ENCODE measurements at places on chromosomes 4 and X.

DNA sequence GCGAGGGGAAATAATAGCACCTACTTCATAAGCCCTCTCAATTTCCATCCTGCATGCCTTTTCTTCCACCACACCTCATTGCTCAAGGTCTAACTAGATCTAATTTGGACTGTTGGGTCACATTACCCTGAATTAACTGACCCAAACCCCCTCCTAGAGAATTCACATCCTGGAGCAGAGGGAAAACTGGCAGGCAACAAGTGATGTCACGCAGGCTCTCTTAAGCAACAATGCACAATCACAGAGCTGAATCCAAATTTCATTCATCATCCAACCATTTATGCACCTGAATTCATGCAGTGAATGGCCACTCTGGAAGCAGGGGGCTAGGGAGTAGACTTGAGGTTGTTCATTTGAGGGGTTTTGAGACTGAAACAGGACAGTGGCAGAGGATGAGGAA, 107.7 kb upstream of the HUWE1 start:
- no peak for DNase-seq

GRCh38 chr4:69467797-69468196, 27.9 kb downstream of the UGT2B4 start:
- DNase-seq: no peak

DNA sequence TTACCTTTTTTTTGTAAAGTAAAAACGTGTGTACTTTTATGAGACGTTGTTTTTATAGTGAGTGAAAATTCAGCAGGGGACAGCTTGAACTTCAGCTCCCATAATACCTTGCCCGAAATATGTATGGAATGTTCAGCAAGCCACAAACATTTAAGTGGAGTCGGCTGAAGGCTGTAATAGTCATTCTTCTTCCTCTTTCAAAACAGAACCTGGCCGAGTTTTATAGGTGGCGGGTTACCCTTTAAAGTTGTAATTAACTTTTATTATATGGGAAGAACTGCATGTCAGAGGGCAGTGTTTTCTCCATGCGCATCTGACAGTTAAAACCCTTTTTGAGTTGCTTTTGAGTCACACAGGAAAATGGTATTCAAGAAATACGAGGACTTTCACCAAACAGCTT, 50.7 kb downstream of the CLDN34 start:
- DNase-seq: no peak

GRCh38 chr4:10054571-10055041, 33.3 kb upstream of the SLC2A9 start:
- no peak for DNase-seq

DNA sequence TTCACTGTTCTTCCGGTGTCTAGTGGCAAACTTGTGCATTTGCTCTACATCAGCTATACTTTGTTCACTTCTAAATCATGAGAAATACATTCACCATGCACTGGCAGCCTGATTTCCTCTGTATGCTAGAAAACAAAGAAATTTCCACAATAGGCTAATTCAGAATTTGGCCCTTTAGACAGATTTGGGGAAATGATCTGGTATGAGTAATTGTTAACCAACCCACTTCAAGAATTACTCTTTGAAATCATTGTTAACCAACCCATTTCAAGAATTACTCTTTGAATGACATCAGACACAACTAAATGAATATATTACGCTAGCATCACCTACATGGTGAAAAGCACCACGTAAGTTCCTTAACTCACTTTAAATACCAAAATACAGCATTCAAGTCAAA, 14.6 kb downstream of the APBB2 start:
- DNase-seq: no peak

DNA sequence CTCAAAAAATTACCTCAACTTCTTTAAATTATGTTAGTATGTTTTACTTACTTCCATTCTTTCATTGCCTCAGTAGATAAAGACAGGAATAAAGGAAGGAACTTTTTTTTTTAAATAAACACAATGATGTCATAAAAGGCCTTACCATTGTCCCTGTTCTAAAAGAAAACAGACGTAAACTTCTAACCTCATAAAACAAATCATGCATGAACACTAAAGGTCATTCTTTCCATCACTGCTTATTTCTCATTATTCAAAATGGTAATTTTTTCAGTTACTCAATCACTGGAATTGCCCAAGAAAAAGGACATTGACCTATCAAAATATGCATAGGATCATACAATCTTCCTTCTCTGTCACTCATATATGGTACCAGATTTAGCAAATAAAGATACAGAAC, 32.2 kb upstream of the ARMCX2 start:
- no peak for DNase-seq

GRCh38 chrX:31921236-31921635, 849.4 kb upstream of the FTHL17 start:
- DNase-seq: no peak

- no peak for DNase-seq
Observed at GRCh38 chr4:188295899-188296298, 156.7 kb downstream of the TRIML1 start.

GRCh38 chr4:8419222-8420041, 21.1 kb downstream of the ACOX3 start:
- DNase-seq: no peak

DNA sequence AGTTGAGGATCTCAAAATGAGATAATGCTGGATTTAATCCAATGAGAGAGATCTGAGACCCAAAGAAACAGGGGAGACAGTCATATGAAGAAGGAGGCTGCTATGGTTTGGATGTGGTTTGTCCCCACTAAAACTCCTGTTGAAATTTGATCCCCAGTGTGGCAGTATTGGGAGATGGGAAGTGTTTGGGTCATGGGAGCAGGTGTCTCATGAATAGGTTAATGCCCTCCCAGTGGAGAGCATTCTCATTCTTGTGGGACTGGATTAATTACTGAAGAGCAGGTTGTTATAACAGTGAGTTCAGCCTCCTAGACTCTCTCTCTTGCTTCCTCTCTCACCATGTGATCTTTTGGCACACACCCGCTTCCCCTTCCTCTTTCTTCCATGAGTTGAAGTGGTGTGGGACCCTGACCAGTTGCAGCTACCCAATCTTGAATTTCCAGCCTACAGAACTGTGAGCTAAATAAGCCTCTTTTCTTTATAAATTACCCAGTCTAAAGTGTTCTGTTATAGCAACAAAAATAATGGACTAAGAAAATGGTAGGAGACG, 70.3 kb downstream of the PPEF2 start:
- DNase-seq: no peak

DNA sequence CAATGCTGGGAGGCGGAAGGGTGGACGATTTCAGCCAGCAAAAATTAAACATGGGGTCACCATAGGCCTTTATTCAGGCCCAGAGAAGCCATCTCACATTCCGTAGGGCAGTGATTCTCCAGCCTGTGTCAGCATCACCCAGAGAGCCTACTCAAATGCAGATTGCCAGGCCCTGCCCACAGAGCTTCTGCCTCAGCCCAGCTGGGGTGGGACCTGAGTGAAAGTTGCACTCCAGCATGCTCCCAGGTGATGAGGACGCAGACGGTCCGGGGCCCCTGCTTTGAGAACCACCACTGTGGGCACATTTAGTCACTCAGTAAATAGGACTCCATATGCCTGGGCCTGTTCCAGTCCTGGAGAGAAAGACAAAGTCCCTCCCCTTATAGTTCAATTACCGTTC, 12.4 kb upstream of the C4orf50 start:
- no peak for DNase-seq

DNA sequence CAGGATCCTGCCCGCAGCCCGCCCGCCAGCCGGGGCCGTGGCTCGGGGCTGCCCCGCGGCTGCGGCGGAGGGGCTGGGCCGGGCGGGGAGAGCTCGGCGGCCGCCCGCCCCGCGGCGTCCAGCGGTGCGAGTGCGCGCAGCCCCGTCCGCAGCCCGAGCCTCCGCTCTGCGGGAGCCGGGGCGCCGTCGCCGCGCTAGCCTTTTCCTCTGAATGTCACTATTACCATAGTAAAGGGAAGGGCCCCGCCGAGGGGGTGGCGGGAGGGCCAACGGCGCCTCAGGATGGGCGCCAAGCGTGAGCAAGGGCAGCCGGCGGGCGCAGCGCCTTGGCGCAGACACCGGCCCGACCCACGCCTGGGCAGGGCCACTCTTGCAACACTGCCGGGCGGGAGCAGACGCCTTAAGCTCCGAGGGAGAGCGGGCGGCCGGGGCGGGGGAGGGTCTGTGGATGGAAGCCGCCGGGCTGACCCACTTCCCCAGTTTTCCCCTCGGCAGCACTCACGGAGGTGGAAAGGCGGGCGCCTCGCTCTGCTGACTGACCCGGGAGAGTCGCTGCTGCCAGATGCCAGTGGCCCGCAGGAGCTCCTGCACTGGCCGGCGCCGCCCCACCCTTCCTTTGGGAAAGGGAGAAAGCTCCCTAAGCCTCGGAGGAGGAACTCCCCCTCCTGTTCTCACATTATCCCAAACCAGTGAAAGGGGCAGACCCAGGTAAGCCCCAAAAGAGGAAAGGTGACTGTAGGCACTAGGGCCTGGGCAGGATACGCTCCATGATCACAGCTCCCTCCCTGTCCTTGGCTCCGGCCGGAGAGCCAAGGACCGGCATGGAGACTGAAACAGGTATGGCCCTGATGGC, 329.4 kb downstream of the HNRNPD start:
- peak; percentile 70 for DNase-seq

DNA sequence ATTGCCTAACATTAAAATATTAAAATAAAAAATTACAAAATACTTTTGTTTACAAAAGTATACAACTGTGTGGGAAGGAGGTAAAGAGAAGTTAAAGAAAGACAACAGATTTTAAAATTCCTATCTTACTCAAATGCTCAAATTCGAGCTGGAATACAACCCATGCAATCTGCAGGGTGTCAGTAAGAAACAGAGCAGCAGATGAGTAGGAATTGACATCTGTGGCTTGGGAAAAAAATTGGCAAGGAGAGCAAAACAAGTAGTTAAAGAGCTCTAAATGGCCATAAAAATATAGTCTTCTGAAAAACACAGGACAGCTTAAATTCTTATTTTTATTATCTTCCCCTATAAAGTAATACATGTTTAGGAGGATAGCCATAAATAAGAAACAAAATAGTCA, 1609.0 kb upstream of the AGA start:
- DNase-seq: no peak

GRCh38 chr4:53963336-53963735, 101.1 kb downstream of the CHIC2 start:
- DNase-seq: no peak

DNA sequence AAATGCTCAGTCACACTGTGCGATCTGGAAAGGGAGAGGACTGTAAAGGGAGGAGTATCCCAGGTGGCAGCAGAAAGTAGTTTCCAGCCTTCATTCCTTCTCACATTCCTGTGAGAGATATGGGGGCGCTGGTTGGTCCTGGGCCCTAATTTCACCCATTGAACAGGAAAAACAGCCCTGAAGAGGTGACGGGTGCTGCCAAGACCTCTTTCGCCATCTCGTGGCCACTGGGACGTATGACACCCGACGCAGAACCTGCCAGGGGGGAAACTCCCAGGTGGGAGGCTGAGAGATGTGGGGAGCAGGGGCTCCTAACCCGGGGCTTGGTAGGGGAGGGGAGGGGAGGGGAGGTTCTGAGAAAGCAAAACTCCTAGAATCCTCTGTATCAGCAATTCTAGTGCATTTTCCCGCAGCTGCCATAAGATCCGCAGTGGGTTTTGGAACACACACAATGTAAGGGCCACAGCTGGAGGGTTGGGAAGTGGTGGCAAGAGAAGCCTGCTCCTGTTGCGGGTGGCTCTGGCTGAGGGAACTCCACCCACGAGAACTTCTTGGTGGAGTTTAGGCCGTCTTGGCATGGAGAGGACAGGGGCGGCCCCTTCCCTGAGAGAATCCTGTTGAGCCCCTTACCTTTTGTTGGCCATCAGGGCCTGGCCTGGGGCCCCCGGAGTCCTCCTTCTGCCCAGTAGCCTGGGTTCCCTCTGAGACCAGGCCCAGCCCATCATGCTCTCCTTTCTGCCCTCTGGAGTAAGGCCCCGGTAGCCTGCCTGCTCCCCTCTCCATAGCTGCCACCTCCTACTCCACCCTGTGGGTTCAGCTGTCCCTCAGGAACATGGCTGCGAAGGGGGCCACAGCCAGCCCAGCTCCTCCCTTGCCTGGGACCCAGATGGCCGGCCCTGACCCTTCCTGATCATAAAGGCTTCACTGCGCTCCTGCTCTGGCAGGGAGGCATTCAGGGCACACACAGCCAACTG, 134.1 kb downstream of the OR13H1 start:
- DNase-seq: no peak

DNA sequence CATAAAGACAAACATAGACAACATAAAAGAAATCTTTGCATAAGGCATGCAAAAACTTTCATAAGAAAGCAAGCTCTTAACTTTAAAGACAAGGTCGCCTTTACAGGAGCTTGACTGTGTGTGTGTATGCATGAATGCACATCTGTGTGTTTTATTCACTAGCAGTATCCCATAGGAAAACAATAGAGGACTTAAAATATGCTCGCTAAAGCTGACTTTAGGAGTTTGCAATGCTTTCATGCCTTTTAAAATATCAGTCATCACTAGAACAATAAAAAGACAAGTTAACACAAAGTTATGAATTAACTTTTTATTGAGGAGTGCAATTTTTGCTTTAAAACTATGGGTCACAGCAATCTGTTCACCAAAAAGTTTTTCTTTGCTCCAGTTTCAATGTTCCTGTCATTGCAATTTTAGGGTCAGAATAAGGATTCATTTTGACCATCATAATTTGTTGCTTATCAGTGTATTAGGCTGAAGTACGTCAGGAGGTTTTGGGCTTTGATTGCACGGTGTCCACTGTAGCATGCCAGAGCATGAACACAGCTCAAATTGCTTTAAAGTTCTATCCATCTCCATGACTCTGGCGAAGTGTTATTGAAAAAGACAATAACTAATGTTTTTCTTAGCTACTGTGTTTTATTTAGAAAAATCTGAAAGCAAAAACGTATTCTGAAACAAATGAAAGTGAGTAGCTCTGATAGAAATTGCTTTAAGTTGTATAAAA, 36.9 kb downstream of the ANXA10 start:
- DNase-seq: no peak

DNA sequence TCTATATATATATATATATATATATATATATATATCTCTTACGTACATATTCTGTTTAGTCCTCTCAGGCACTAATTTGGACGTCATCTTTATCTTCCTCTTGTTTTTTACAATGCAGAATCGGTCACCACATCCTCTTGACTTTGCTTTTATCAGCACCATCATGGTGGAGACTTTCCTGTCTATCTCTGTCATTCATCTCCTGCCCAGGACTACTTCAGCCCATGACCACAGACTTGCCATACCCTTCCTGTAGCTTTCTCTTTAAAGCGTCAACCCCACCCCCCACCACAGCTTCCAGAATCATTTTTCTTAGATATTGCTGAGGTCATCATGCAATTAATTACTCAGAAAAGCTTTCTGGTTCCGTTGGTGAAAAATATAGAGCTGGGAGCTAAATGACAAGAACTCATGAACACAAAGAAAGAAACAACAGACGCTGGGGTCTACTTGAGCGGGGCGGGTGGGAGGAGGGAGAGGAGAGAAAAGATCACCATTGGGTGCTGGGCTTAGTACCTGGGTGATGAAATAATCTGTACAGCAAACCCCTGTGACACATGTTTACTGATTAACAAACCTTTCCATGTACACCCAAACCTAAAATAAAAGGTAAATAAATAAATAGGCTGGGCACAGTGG, 30.5 kb upstream of the PRKX start:
- no peak for DNase-seq

Measured in frontal cortex (tissue), 4 donors.